Natural killer cell treated with Interleukin-12 subunit alpha and Interleukin-12 subunit beta and Interleukin-15 and Interleukin-18, amount 100 ng/mL, for 72 hours (primary cell): ENCODE measurements at places on chromosomes 2 and 18. TPM values are rescaled to one million over a fixed set of nuclear protein-coding genes. Genes with fewer than 3 reads are reported as not detected.

- H3K4me3 ChIP-seq: no peak overlapping the region
- H3K36me3 ChIP-seq: no peaks in the 10 kb centered on the region
- no peaks in the 10 kb centered on the region for H3K4me1 ChIP-seq
- no peak overlapping the region for H3K27ac ChIP-seq
- no peak for DNase-seq
Measured at GRCh38 chr2:188415754-188416083, 124.0 kb downstream of the GULP1 start.

- peaks cover 22% of the 10 kb centered on the region for H3K27me3 ChIP-seq
- H3K36me3 ChIP-seq: no peaks in the 10 kb centered on the region
- H3K4me1 ChIP-seq: no peaks in the 10 kb centered on the region
- DNase-seq: no peak
Measured at GRCh38 chr18:24238387-24238786, 99.5 kb downstream of the CABYR start.

DNA sequence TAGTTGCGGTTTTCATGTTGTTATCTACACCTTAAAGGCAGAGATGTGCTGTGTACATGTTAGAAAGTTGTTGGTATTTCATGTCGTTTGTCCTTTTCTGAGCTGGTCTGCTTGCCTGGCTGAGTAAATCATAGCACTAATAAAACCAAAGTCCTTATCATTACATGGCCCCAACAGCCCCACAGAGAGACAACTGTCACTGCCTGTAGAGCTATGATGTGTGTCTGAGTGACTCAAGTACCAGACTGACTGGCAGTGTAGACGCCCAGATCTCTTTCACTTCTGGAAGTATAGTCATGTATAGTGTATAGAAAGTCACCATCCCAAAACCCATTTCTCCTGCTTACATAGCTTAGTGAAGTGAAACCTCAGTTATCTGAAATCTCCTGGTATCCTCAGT lies 4.3 kb downstream of the SOCS6 start:
- DNase-seq: no peak
- no peaks in the 10 kb centered on the region for H3K36me3 ChIP-seq
- H3K4me1 ChIP-seq: peaks cover 32% of the 10 kb centered on the region
- no peak overlapping the region for H3K4me3 ChIP-seq
- no peaks in the 10 kb centered on the region for H3K27me3 ChIP-seq

DNA sequence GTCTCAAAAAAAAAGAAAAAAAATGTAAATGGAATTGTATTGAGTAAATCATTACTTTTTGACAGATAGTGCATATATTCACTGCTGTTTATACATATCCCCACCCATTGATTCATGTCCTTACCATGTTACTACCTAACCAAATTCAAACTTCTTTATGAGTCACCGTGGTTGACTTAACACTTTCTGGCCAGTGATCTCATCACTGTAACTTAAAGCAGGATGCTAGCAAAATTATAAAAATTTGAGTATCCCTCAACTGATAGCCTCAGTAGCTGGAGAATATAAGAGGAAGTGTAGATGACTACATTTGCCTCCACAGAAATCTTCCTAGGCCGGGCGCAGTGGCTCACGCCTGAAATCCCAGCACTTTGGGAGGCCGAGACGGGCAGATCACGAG lies 13.4 kb downstream of the CNOT9 start:
- DNase-seq: no peak
- no peaks in the 10 kb centered on the region for H3K27me3 ChIP-seq
- H3K4me3 ChIP-seq: peak overlapping the region; percentile 53
- peak overlapping the region; percentile 87 for H3K27ac ChIP-seq

GRCh38 chr2:1607236-1607920 lies 136.9 kb downstream of the PXDN start:
- no peaks in the 10 kb centered on the region for H3K36me3 ChIP-seq
- peaks cover 4% of the 10 kb centered on the region for H3K27me3 ChIP-seq

DNA sequence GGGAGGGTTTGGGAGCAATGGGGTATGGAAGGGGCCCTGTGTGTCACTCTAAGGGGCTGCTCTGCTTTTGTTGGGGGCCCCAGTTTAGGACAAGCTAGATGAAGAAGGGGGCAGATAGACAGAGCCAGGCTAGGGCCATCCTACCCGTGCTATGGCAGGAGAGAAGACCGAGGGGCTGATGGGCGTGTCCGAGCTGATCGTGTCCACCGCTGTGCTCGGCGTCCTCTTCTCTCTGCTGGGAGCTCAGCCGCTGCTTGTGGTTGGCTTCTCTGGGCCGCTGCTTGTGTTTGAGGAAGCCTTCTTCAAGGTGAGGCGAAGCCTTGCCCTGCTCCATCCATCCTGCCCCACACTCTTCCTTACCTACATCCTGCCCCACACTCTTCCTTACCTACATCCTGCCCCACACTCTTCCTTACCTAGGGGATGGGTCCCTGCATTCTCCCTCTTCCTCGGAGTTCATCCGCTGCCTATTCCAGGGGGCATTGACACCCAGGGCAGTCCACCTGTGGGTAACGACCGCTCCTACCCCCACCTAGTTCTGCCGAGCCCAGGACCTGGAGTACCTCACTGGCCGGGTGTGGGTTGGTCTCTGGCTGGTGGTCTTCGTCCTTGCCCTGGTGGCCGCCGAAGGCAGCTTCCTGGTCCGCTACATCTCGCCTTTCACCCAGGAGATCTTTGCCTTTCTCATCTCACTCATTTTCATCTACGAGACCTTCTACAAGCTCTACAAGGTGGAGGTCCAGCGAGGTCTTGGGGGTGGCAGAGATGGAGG lies 8.9 kb downstream of the SLC4A3 start:
- DNase-seq: no peak
- no peak overlapping the region for H3K27ac ChIP-seq
- no peaks in the 10 kb centered on the region for H3K36me3 ChIP-seq

The ADRA2B gene
- not detected for total RNA-seq

- H3K27ac ChIP-seq: peak overlapping the region; percentile 59
- DNase-seq: peak; percentile 61
- H3K4me3 ChIP-seq: peak overlapping the region; percentile 67
- H3K27me3 ChIP-seq: no peaks in the 10 kb centered on the region
- peaks cover 82% of the 10 kb centered on the region for H3K36me3 ChIP-seq
Measured at GRCh38 chr2:230457073-230457768, 41.2 kb downstream of the SP100 start.

- no peak overlapping the region for H3K4me3 ChIP-seq
- no peaks in the 10 kb centered on the region for H3K4me1 ChIP-seq
- H3K36me3 ChIP-seq: no peaks in the 10 kb centered on the region
- DNase-seq: peak; percentile 68
- H3K27me3 ChIP-seq: peaks cover 6% of the 10 kb centered on the region
Measured at GRCh38 chr2:10835052-10835970, 22.7 kb upstream of the PDIA6 start.

The SP100 gene
- 190 TPM for total RNA-seq
